ENCODE measurements at places on chromosomes 4 and X. TPM values are rescaled to one million over a fixed set of nuclear protein-coding genes. Genes with fewer than 3 reads are reported as not detected.

Gene RPA4
- 0.08 TPM for polyA plus RNA-seq

Gene SLC34A2
- polyA plus RNA-seq = not detected

Gene DCUN1D4
- polyA plus RNA-seq = 32.3 TPM

Gene LRCH2
- polyA plus RNA-seq = 8.6 TPM

DNA sequence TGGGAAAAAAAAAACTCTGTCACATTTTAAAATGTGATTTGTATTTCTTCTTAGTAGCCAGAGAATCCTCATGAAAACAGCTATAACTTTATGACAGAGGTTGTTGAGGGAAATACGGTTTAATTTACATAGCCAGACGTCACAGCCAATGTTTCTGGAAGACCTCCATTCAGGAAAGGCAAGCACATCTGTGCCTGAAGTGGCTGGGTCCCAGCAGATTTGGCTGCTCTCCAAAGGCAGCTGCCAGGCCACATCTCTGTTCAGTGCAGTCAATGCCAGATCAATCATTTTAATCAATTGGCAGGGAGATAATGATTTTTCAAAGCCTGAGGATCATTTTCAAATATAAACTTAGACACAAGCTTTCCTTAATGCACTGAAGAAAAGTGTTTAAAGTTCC lies 86.5 kb upstream of the ZIC3 start:
- DNase-seq = no peak

- DNase-seq = no peak
Observed at GRCh38 chr4:173443121-173443520, 44.2 kb upstream of the SCRG1 start.

DNA sequence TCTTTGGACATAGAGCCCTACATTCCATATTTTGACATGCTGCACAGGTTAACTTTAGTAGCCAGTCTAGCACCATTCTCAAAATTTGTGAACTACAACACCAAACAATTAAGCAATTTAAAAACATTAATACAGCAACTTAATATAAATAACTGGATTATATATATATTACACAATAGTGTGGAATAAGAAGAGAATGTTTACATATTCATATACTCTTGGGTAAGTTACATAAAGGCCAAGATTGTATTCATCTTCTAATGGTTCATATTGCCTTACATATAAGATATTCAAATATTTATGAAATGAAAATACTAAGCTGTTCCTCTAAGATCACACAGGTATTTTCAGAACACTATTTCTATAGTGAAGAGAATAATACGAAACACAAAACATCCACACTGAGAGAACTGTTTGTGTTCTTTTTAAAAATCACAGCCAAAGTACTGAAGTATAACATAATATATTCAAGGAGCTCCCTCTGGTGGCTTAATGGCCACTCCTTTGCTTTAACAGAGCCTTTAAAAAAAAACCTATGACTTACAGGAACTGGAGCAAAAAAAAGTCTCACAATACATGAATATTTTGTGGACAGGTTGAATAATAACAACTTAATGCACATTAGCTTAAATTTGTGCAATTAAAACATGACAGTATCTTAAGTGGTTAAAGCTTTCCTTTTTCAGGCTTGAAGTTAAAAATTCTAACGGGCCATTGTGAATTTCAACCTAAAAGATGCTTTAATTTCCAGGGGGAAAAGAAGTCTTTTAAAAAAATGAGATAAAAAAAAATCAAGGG lies 46.2 kb downstream of the NEK1 start:
- DNase-seq = peak; percentile 61

DNA sequence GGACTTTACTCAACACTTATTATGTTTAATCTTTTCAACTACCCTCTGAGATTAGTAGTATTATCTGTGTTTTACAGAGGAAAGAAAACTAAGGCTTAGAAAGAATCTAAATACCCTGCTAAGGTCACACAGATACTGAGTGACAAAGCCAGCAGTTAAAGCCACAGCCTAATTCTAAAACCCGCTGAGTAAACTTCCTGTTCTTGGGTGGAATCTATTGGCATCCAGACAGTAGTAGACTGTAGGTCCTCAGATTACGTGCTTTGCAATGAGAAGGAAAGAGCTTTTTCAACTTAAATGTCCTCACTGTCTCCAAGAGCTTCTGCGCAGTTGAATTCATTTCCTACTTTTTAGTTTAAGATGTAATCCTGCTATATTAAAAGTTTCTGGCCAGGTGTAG lies 126.0 kb downstream of the TENM3 start:
- DNase-seq = no peak

- no peak for DNase-seq
Observed at GRCh38 chr4:124710911-124711310, 1.6 kb downstream of the ANKRD50 start.

GRCh38 chrX:20221902-20222301 lies 44.8 kb downstream of the RPS6KA3 start:
- DNase-seq = no peak

Data from urinary bladder (tissue), 4 donors.